ENCODE measurements at places on chromosomes 5 and 9.

GRCh38 chr5:114437936-114438335, 76.1 kb downstream of the KCNN2 start:
- no peaks in the 10 kb centered on the region for H3K4me1 ChIP-seq

- DNase-seq, result no peak
- no peak overlapping the region for H3K4me3 ChIP-seq
- H3K27ac ChIP-seq, result peak overlapping the region; percentile 58
- peaks cover 5% of the 10 kb centered on the region for H3K27me3 ChIP-seq
- no peaks in the 10 kb centered on the region for H3K36me3 ChIP-seq
Observed at GRCh38 chr5:132661231-132662003, 3.4 kb downstream of the IL13 start.

GRCh38 chr9:35341585-35341984, 148.3 kb upstream of the RUSC2 start:
- no peak for DNase-seq
- H3K27me3 ChIP-seq, result peaks cover 2% of the 10 kb centered on the region
- H3K27ac ChIP-seq, result no peak overlapping the region
- H3K4me1 ChIP-seq, result no peaks in the 10 kb centered on the region

- no peaks in the 10 kb centered on the region for H3K4me1 ChIP-seq
- no peak overlapping the region for H3K4me3 ChIP-seq
- H3K27me3 ChIP-seq, result no peaks in the 10 kb centered on the region
- no peak overlapping the region for H3K27ac ChIP-seq
- DNase-seq, result no peak
Observed at GRCh38 chr5:175837171-175837699, 34.1 kb upstream of the CPLX2 start.

DNA sequence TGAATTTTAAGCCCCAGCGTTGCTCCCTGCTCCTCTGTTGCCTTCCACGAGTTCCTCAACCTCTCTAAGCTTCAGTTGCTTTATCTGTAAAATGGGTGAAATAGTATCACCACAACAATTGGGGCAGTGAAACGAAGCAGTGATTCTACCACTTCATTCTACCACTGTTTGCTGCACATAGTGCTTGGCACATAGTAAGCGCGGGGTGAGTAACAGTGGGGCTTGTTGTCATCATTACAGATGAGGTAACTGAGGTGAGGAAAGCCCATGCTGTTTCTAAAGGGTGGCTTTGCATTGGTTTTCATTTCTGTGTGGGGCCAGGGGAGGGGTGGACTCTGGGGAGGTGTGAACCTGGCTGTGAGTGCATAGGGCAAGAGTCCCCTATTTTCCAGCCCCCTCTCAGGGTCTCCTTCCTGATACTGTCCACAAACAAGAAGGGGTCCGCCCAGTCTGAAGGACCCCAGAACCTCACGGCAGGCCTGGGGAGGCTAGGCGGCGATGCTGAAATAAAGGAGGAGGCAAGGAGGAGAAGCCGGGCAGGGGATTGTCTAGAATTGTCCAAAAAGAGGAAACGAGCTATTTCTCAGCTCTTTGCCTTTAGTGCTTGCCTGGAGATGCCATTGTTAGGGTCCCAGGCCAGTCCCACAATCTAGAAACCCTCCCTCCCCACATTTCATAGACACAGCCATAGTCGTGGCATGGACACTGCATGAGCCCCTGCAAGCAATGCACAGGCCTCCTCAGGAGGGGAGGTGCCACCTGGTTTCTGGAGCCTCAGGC, 65.6 kb downstream of the IL6ST start:
- no peaks in the 10 kb centered on the region for H3K27me3 ChIP-seq
- no peak overlapping the region for H3K4me3 ChIP-seq
- no peaks in the 10 kb centered on the region for H3K4me1 ChIP-seq
- no peaks in the 10 kb centered on the region for H3K36me3 ChIP-seq
- DNase-seq, result no peak
- H3K27ac ChIP-seq, result no peak overlapping the region

DNA sequence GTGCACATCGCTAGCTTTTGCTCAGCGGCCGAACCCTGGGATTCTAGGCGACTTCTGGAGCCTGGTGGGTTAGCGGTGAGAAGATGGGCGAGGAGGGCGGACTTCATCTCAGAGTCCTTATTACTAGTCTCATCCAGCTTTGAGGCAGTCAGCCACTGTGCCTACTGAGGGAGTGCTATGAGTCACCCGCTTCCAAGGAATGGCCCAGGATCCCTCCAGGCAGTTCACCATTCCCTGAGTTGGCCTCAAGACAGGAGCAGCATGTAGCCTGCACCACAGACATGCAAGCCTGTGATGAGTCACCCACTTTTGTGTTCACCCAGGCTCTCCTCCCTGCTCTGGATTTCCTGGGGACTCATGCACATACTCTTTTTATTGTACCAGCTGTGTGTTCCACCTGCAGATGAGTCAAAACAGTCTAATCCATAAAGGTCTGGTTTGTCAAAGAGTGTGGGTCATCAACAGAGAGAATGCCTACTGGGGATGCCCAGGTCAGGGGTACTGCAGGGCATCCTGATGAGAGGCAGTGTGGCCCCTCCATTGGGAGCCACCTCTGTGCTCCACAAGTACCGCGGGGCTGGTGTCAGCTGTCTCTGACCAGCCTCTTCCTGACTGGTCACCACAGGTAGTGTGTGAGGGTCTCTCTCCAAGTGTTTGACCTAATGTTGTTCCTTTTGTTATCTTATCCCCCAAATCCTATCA, 20.2 kb downstream of the SLC22A5 start:
- H3K27me3 ChIP-seq, result no peaks in the 10 kb centered on the region
- no peak overlapping the region for H3K27ac ChIP-seq
- peaks cover 69% of the 10 kb centered on the region for H3K4me1 ChIP-seq
- DNase-seq, result no peak
- peaks cover 6% of the 10 kb centered on the region for H3K36me3 ChIP-seq
- H3K4me3 ChIP-seq, result no peak overlapping the region

GRCh38 chr9:113599646-113600022, 136.1 kb downstream of the RGS3 start:
- no peak overlapping the region for H3K27ac ChIP-seq
- no peak overlapping the region for H3K4me3 ChIP-seq
- no peaks in the 10 kb centered on the region for H3K27me3 ChIP-seq
- no peak for DNase-seq

GRCh38 chr9:97737429-97737828, 40.3 kb upstream of the XPA start:
- H3K4me3 ChIP-seq, result no peak overlapping the region
- no peak for DNase-seq
- H3K36me3 ChIP-seq, result no peaks in the 10 kb centered on the region
- peaks cover 5% of the 10 kb centered on the region for H3K4me1 ChIP-seq

All from activated CD4-positive, alpha-beta memory T cell treated with anti-CD3 and anti-CD28 coated beads, Interleukin-2, amount 10 ng/mL, durations not matched to agents 7 days and 5 days (primary cell).